Kidney (tissue), 22 donors: ENCODE measurements at places on chromosomes 1 and 21. TPM values are rescaled to one million over a fixed set of nuclear protein-coding genes. Genes with fewer than 3 reads are reported as not detected.

DNA sequence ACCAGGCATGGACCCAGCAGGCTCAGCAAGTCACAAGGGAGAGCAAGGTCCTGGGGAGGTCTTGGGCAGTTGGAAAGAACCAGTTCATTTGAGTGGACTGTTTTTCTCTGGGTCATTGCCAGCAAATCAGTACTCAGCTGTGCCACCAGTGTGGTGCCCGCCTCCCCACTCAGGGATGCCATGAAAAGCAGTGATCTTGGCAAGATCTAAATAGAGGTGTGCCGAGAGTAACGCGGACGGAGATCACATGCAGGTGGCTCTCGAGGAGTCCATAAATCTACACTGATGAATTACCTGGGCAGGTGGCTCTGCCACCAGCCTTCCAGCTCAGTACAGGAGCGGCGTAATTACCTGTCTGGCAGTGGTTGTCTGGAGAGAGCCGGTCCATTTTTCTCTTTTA lies 642.2 kb downstream of the PTPRU start:
- H3K36me3 ChIP-seq = no peaks in the 10 kb centered on the region
- H3K4me1 ChIP-seq = no peaks in the 10 kb centered on the region
- H3K4me3 ChIP-seq = no peak overlapping the region

DNA sequence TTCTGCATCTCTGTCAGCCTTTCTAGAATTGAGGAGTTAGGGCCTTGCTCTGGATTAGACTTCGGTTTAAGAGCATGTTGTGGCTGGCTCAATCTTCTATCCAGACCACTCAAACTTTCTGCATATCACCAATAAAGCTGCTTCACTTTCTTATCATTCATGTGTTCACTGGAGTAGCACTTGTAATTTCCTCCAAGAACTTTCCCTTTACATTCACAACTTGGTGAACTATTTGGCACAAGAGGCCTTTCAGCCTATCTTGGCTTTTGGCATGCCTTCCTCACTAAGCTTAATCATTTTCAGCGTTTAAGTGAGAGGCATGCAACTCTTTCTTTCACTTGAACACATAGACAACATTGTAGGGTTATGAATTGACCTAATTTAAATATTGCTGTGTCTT lies 3.6 kb upstream of the HORMAD1 start:
- no peak for DNase-seq
- H3K27ac ChIP-seq = no peak overlapping the region
- H3K27me3 ChIP-seq = no peaks in the 10 kb centered on the region

DNA sequence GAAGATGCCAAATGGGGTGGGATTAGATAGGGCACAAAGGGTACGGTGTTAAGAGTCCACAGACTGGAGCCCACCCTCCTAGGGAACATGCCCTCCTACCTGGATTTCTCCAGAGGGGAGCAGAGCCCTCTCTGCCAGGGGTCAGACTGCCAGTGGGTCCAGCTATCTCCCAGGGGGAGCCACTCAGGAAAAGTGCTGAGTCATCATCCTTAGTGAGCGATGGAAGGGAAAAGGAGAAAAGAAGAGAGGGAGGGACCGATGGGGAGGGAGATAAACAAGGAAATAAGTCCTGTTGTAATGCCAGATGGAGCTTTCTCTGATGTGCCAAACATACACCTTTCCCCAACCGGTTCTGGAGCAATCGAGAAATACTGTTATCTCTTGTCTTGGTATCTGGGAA lies 30.4 kb upstream of the CYP4B1 start:
- H3K4me1 ChIP-seq = peaks cover 3% of the 10 kb centered on the region
- H3K27me3 ChIP-seq = no peaks in the 10 kb centered on the region
- H3K4me3 ChIP-seq = no peak overlapping the region

DNA sequence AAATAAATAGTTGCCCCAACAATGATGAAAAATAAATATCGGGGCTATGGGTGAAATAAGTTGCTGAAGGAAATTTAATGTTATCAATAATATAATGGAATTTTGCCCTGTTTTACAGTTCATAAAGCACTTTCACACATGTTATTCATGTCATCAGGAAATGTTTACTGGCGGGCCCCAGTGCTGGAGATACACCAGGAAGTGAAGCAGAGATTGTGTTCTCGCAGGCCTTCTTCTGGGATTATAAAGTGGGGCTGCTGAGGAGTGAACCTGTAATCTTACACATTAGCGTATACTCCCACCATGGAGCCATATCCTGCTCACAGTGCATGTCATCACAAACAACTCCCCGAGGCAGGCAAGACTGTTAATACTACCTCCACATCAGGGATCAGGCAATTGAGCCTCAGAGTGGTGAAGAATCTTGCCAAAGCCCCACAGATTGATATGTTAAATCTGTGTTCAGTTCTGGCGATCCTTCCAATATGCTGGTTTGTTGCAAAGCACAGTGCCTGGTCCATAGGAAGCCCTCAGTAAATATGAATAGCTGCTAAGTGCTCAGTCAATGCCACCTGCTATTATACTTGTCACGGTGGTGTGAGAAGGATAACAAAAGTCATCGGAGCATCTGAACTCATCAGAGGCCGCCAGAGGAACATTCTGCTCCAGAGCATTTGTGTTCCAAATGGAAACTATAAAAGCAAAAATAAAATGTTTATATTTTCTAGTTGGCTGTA lies 104.4 kb upstream of the UBE2U start:
- DNase-seq = no peak
- H3K4me1 ChIP-seq = no peaks in the 10 kb centered on the region
- H3K4me3 ChIP-seq = no peak overlapping the region

GRCh38 chr21:31022306-31022705 lies 16.0 kb downstream of the KRTAP19-8 start:
- no peak overlapping the region for H3K4me3 ChIP-seq
- no peaks in the 10 kb centered on the region for H3K4me1 ChIP-seq
- DNase-seq = no peak
- H3K27ac ChIP-seq = no peak overlapping the region
- no peaks in the 10 kb centered on the region for H3K36me3 ChIP-seq

APOBEC4 gene
- not detected for total RNA-seq

DNA sequence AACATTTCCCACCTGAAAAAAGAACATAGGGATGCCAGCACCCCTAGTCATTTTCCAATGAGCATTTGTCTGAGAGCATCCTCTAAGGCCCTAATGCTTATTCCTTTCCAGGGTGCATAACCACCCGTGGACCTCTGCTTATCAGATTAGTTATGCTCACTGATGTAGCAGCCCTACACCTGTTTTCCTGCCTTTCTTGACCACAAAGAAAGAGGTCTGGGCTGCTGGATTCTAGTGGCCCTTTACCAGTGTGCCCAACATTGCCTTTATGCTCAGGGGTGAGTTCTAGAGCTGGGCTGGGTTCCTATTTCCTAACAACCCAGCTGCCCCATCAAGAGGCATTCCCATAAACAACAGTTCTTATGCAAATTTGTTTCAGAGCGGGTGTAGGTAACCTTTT lies 20.3 kb upstream of the PM20D1 start:
- H3K27me3 ChIP-seq = no peaks in the 10 kb centered on the region
- no peak overlapping the region for H3K27ac ChIP-seq
- no peaks in the 10 kb centered on the region for H3K36me3 ChIP-seq
- no peak for DNase-seq
- no peaks in the 10 kb centered on the region for H3K4me1 ChIP-seq
- no peak overlapping the region for H3K4me3 ChIP-seq

GRCh38 chr1:7705908-7706216 lies 65.2 kb upstream of the VAMP3 start:
- H3K27me3 ChIP-seq = peaks cover 3% of the 10 kb centered on the region
- no peaks in the 10 kb centered on the region for H3K36me3 ChIP-seq
- H3K4me1 ChIP-seq = no peaks in the 10 kb centered on the region
- H3K27ac ChIP-seq = no peak overlapping the region

NIBAN1 gene
- total RNA-seq = 25.4 TPM

- no peak overlapping the region for H3K27ac ChIP-seq
- H3K36me3 ChIP-seq = no peaks in the 10 kb centered on the region
- no peak for DNase-seq
- no peaks in the 10 kb centered on the region for H3K27me3 ChIP-seq
- no peaks in the 10 kb centered on the region for H3K4me1 ChIP-seq
Measured at GRCh38 chr1:93095804-93096585, 16.9 kb downstream of the MTF2 start.

- H3K4me1 ChIP-seq = peaks cover 12% of the 10 kb centered on the region
- H3K36me3 ChIP-seq = no peaks in the 10 kb centered on the region
- H3K27ac ChIP-seq = no peak overlapping the region
- H3K27me3 ChIP-seq = no peaks in the 10 kb centered on the region
- no peak for DNase-seq
Measured at GRCh38 chr1:10046356-10047085, 13.8 kb downstream of the UBE4B start.

- no peaks in the 10 kb centered on the region for H3K27me3 ChIP-seq
- no peaks in the 10 kb centered on the region for H3K36me3 ChIP-seq
- H3K4me1 ChIP-seq = no peaks in the 10 kb centered on the region
Measured at GRCh38 chr1:20446796-20447195, 39.2 kb downstream of the CAMK2N1 start.

DNA sequence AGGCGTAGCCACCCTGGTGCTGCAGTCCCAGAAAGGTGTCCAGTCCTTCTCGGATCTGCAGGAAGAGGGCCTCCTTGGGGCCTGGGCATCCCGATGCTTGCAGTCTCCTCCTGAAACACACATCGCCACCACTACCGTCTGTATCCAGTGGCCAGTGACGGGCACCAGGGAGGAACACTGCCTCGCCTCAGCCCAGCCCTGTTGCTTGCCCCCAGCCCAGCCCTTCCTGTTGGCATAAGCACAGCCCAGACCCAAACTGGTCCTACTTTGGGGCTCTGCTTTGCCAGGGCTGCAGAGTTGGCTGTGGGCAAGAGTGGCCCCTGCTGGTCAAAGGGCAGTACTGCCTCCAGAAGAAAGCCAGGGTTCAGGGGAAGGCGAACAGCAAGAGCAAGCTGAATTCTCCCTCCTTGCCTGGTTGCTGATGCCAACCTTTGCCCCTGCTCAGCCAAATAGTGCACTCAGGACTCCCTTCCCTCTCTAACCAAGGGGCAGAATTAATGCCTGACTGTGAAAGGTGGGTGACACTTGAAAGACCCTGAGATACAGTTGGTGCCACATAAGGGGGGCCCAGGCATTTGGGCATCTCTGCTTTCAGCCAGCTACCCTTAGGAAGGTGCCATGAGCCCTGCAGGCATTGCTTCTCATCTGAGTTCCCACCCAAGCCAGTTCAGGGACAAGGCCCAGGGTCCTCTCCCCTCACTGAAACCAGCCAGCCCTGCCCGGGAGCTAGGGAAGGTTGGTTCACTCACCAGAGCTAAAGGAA lies 11.1 kb upstream of the ARHGEF2 start:
- no peak overlapping the region for H3K4me3 ChIP-seq
- H3K27ac ChIP-seq = no peak overlapping the region
- no peaks in the 10 kb centered on the region for H3K27me3 ChIP-seq
- H3K36me3 ChIP-seq = no peaks in the 10 kb centered on the region
- no peaks in the 10 kb centered on the region for H3K4me1 ChIP-seq

GRCh38 chr1:160108888-160109662 lies 6.5 kb upstream of the ATP1A2 start:
- DNase-seq = peak; percentile 42
- H3K36me3 ChIP-seq = no peaks in the 10 kb centered on the region
- no peaks in the 10 kb centered on the region for H3K4me1 ChIP-seq
- no peak overlapping the region for H3K4me3 ChIP-seq
- no peak overlapping the region for H3K27ac ChIP-seq

ARHGAP30 gene
- total RNA-seq = 21.6 TPM

DNA sequence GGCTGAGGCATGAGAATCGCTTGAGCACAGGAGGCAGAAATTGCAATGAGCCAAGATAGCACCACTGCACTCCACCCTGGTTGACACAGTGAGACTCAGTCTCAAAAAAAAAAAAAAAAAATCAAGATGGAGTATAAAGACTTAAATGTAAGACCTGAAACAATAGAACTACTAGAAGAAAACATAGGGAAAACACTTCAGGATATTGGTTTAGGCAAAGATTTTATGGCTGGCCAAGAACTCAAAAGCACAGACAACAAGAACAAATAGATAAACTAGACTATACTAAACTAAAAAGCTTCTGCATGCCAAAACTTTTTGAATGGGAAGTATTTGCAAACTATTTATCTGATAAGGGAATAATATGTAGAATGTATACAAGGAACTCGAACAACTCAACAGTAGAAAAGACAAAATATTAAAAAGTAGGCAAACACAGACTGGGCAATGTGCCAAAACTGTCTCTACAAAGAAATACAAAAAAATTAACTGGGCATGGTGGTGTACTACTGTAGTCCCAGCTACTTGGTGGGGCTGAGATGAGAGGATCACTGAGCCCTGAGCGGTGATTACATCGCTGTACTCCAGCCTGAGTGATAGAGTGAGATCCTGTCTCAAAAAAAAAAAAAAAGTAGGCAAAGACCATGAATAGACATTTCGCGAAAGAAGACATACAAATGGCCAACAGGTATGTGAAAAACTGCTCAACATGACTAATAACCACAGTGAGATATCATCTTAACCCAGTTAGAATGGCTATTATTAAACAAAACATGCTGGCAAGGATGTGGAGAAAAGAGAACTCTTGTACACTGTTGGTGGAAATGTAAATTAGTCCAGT lies 25.3 kb downstream of the DTL start:
- H3K27ac ChIP-seq = no peak overlapping the region
- H3K36me3 ChIP-seq = peaks cover 2% of the 10 kb centered on the region
- no peaks in the 10 kb centered on the region for H3K27me3 ChIP-seq

DNA sequence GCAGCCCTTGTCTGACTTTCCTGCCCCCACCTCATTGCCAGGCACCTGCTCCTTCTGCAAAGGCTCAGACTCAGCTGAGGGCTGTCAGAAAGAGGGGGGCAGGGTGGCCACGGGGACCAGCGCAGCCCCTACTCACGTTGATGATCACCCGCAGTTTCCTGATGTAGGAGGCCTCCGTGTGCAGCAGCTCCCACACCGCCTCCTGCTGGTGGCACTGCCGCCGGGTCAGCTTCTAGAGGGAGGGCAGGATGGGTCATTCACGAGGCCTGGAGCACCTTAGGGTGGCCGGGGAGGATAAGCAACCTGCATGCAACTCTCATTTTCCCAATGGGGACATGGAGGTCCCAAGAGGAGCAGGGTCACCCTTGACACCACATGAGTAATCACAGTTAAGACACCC lies 6.4 kb upstream of the TNFRSF25 start:
- no peak overlapping the region for H3K27ac ChIP-seq
- H3K4me3 ChIP-seq = no peak overlapping the region
- H3K4me1 ChIP-seq = no peaks in the 10 kb centered on the region

TEX38 gene
- 0.35 TPM for total RNA-seq

DNA sequence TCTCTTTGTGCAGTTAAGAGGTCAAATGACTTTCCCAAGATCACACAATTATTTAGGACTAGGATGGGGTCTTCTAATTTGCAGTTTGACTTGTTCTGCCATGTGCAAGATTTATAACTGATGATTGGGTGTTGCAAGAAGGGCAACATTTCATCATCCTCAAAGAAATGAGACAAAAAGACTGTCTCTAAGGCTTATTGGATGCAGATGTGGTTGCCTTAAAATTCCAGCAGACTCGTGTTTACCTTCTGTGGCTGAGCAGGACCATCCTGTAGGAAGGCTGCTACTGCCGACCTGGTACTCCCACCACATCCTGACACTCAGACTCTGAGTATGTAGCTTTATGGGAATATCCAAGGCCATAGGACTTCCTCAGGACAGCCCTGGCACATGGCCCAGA lies 99.9 kb upstream of the SGIP1 start:
- no peaks in the 10 kb centered on the region for H3K36me3 ChIP-seq
- no peak for DNase-seq
- no peak overlapping the region for H3K27ac ChIP-seq
- no peaks in the 10 kb centered on the region for H3K27me3 ChIP-seq

HES3 gene
- not detected for total RNA-seq

FAM72A gene
- 3.4 TPM for total RNA-seq

GPA33 gene
- 0.28 TPM for total RNA-seq

- peak overlapping the region; percentile 44 for H3K4me3 ChIP-seq
- H3K36me3 ChIP-seq = no peaks in the 10 kb centered on the region
- peak; percentile 92 for DNase-seq
- H3K4me1 ChIP-seq = no peaks in the 10 kb centered on the region
- H3K27me3 ChIP-seq = no peaks in the 10 kb centered on the region
- no peak overlapping the region for H3K27ac ChIP-seq
Measured at GRCh38 chr1:16960560-16961296, 19.7 kb downstream of the MFAP2 start.
